ENCODE measurements at places on chromosomes 11 and 22. TPM values are rescaled to one million over a fixed set of nuclear protein-coding genes. Genes with fewer than 3 reads are reported as not detected.

DNA sequence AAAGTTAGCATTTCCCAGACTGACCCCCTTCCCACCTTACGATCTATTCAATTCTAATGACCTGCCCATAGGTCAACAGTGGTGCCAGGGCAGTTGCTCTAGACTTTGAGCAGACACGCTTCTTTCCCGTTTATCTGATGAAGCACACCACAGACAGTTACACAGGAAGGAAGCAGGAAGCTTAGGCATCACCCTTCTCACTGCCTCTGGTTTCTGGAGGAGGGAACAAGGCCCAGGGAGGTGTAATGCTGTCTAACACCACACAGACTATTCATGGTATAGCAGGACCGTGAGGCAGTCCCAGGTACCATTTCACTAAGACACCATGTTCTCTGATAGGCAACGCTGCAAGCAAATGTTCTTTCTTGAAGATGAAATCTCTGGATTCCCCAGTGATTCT is 279.4 kb downstream of the NTM start:
- DNase-seq = no peak
- no peak overlapping the region for H3K4me3 ChIP-seq
- H3K4me1 ChIP-seq = no peaks in the 10 kb centered on the region
- no peak overlapping the region for H3K27ac ChIP-seq

GRCh38 chr11:117818041-117818873 is 6.3 kb downstream of the FXYD2 start:
- H3K4me3 ChIP-seq = no peak overlapping the region
- H3K36me3 ChIP-seq = no peaks in the 10 kb centered on the region
- no peaks in the 10 kb centered on the region for H3K27me3 ChIP-seq
- no peak for DNase-seq

DNA sequence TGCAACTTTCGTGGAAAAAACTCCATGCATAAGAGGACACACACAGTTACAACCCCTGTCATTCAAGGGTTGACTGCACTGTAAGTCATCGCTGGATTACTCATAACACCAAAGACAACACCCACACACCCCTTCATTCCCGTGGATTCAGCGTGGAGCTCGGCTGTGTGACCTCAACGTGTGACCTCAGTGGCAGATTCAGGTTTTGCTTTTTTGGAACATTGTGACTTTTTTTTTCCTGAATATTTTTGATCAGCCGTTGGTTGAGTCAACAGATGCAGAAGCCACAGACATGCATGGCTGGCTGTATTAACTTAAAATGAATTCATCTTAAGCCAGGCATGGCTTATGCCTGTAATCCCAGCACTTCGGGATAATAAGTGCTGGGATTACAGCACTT is 19.7 kb upstream of the MUC5AC start:
- no peak overlapping the region for H3K27ac ChIP-seq
- H3K4me3 ChIP-seq = no peak overlapping the region
- H3K27me3 ChIP-seq = peaks cover 2% of the 10 kb centered on the region
- no peaks in the 10 kb centered on the region for H3K36me3 ChIP-seq
- H3K4me1 ChIP-seq = no peaks in the 10 kb centered on the region

- peak within 1 kb of the TSS; percentile 93 for H3K27ac ChIP-seq
- no peaks in the 10 kb centered on the region for H3K4me1 ChIP-seq
- H3K36me3 ChIP-seq = no peaks in the 10 kb centered on the region
- peak within 1 kb of the TSS; percentile 81 for H3K4me3 ChIP-seq
- peak; percentile 78 for DNase-seq
- no peaks in the 10 kb centered on the region for H3K27me3 ChIP-seq
These were observed at the start of gene PPARA for GRCh38 chr22:46150034-46150654. PPARA (plus strand) TSS chr22:46150526; CDS start chr22:46198384, 47,858 bp downstream.

NAALADL1 gene
- total RNA-seq = 15.5 TPM

GUCY1A2 gene
- total RNA-seq = 4.9 TPM
